ENCODE measurements at places on chromosomes 1 and 21.

GRCh38 chr1:5099558-5099957, 445.1 kb downstream of the AJAP1 start:
- no peak for DNase-seq

GRCh38 chr1:204275695-204276370, 62.0 kb upstream of the GOLT1A start:
- no peak for DNase-seq

DNA sequence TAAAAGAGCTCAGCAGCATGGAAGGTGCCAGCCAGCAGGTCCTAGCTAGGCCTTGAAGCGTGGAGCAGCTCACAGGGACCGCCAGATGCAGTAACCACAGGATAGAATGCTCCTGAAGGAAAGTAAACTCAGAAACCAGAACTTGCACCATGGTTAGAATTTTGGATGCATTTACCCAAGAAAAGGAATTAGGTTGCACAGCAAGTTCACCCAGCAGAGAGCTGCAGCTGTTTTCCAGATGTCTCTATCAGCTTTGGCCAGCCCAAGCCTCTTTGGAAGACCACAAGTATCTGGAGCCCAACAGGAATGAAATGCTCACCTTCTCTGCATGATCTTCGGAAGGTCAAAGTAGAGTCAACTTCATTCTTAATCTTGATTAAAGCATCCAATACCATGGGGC, 21.0 kb upstream of the ATP13A2 start:
- DNase-seq = no peak

DNA sequence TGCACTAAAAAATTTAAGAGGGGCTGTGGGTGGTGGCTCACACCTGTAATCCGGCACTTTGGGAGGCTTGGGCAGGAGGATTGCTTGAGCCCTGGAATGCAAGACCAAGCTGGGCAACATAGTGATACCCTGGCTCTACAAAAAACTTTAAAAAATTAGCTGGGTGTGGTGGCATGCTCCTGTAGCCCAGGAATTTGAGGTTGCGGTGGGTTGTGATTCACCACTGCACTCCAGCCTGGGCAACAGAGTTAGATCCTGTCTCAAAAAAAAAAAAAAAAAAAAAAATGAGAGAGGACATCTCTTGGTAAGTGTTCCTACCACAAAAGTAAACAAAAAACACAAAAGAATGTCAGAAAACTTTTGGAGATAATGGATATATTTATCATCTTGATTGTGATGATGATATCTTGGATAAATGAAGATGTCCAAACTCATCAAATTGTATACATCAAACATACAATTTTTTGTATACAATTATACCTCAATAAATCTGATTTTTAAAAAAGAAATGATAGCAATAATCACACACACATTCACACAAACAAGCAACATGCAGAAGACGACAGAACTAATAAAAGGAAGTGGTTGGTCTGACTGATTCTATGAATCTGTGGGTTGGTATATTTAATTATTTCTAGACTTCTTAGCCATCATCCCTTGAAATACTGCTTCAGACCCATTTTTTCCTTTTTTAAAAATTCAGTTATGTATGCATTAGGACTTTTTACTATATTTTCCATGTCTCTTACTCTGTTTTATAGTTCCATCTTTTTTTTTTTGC, 465.9 kb downstream of the PLA2G4A start:
- no peak for DNase-seq

- no peak for DNase-seq
These were observed 49.0 kb downstream of the LRRC53 start for GRCh38 chr1:74463333-74463988.

DNA sequence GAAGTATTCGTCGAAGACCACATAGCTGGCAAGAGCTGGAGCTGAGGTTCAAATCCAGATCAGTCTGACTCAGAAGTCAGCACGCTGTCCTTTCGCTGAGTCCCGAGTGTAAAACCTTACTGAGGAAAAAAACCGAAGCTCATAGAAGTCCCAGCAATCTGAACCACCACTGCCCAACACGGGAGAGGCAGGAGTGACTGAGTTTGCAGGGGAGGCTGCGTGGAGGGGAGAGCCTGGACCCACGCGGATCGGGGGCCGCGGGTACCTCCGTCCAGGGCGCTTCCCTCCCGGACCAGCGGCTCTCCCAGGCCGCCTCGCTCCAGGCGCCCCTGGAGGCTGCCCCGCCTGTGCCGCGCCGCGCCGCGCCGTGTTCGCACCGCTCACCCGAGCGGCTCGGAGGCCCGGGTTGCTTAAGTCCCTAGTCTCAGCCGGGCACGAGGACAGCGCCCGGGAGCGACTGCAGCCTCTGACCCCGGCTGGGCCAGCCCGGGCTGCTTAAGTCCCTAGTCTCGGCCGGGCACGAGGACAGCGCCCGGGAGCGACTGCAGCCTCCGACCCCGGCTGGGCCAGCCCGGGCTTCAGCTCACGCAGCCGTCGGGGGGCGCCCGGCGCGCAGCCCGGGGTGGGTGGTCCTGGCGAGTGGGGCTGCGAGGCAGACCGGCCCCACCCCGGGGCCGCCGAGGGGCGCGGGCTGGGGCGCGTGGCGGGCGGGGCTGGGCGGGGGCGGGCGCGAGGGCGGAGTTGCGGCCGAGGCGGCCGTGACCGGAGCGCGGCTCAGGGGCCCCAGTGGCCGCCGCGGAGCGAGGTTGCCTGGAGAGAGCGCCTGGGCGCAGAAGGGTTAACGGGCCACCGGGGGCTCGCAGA, at the start of gene ADAMTSL4:
ADAMTSL4 (plus strand) TSS at position 777 of the 864 bp plus-strand sequence. CDS start 2,881 bp downstream, outside the sequence.
- no peak for DNase-seq

GRCh38 chr1:28067523-28068090, 20.8 kb downstream of the EYA3 start:
- DNase-seq = no peak

GRCh38 chr21:17597680-17598079, 15.0 kb downstream of the BTG3 start:
- no peak for DNase-seq

DNA sequence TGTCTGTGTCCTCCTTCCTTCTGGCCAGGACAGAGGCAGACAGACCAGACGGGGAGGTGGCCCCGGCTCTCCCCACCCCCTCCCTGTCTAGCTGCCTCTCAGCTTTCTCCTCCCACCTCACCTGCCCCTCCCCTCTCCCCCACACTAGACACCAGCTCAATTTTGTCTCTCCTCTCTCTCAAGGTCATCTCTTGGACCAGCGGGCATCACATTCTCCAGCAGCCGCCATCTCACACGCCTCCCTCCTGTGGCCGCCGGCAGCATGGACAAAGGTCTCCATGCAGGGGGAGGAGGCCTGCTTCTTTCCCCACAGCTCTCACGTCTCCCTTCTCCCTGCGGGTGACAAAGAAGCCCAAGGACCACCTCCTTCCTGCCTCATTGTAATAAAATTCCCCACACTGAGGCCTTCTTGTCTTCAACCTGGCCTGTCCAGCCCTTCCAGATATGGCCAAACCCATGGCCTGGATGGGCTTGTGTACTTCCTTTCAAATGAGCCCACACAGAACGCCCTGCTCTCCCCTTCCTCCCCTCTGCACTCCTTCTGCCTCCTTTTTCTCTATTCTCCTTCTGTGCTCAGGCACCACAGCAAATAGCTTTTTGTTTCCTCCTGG, 14.6 kb downstream of the OPTC start:
- no peak for DNase-seq

DNA sequence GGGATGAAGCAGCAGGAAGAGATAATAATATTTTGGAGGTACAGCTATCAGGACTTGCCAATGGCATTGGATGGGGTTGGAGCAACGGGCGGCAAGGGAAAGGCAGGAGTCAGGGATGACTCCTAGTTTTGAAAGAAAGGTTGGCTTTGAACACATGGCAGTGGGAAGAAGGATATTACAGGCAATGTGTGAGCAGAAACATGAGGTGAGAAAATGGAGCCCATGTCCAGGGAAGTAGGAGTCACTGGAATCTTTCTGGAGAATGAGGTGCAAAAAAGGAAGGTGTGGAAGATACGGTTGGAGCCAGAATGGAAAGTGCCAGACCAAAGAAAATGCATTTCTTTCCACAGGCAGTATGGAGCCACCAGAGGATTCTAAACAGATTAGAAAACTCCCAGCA, 288.5 kb upstream of the KAZN start:
- no peak for DNase-seq

GRCh38 chr1:220330265-220330664, 58.0 kb upstream of the RAB3GAP2 start:
- no peak for DNase-seq

- no peak for DNase-seq
These were observed 33.6 kb downstream of the WLS start for GRCh38 chr1:68198752-68199151.

DNA sequence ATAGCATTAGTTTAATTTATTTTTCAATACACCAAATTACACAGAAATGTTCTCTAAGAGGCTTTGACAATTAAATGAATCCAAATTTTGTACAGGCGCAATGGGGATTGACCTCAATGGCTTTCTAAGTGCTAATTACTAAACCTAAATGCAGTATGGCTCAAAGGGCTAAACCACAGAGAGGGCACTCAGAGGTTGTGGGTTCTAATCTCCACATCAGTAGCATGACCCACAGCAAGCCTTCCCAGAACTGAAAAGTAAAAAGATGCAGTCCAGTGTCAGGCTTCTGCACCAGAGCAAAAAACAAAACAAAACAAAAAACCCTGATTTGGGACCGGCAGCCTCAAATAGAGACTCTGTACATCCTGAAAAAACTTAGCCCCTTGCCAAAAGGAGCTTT, 579.2 kb upstream of the PKN2 start:
- DNase-seq = no peak
